ENCODE measurements at places on chromosomes 12 and 14. TPM values are rescaled to one million over a fixed set of nuclear protein-coding genes. Genes with fewer than 3 reads are reported as not detected.

DNA sequence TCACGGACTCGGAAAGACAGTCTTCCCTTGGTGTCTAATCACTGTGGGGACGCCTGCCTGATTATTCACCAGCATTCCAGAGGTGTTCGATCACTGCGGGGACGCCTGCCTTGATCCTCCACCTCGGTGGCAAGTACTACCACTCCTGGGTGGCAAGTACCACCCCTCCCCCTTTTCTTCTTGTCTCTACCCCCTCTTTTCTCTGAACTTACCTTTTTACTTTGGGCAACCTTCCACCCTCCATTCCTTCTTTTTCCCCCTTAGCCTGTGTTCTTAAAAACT is 12.0 kb upstream of the LGMN start:
- H3K27ac ChIP-seq, result no peak overlapping the region
- H3K27me3 ChIP-seq, result peaks cover 13% of the 10 kb centered on the region
- H3K36me3 ChIP-seq, result no peaks in the 10 kb centered on the region
- H3K4me1 ChIP-seq, result no peaks in the 10 kb centered on the region

DNA sequence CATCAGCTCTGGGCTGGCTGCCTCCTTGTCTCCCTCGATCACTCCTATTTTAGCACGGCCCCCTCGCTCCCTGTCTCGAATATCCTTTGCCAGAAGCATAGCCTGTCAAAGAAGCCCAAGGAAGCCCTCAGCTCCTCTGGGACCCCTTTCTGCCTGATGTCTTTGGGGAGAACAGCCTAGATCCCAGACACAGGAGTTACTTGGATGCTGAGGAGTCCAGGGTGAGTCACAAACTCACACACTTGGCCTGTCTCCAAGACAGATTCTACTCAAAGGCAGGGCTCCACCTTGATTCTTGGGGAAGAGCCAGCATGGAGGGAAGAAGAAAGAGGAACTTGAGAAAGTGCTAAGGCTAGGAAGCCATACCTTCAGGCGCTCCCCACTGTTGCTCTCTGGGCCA is 8.1 kb downstream of the AVIL start:
- H3K27me3 ChIP-seq, result no peaks in the 10 kb centered on the region
- H3K27ac ChIP-seq, result no peak overlapping the region
- H3K4me1 ChIP-seq, result no peaks in the 10 kb centered on the region
- H3K4me3 ChIP-seq, result no peak overlapping the region

- H3K27me3 ChIP-seq, result no peaks in the 10 kb centered on the region
- no peak overlapping the region for H3K4me3 ChIP-seq
- peaks cover 54% of the 10 kb centered on the region for H3K36me3 ChIP-seq
- H3K4me1 ChIP-seq, result peaks cover 19% of the 10 kb centered on the region
Measured at GRCh38 chr14:100339766-100340422, 16.8 kb downstream of the SLC25A47 start.

DNA sequence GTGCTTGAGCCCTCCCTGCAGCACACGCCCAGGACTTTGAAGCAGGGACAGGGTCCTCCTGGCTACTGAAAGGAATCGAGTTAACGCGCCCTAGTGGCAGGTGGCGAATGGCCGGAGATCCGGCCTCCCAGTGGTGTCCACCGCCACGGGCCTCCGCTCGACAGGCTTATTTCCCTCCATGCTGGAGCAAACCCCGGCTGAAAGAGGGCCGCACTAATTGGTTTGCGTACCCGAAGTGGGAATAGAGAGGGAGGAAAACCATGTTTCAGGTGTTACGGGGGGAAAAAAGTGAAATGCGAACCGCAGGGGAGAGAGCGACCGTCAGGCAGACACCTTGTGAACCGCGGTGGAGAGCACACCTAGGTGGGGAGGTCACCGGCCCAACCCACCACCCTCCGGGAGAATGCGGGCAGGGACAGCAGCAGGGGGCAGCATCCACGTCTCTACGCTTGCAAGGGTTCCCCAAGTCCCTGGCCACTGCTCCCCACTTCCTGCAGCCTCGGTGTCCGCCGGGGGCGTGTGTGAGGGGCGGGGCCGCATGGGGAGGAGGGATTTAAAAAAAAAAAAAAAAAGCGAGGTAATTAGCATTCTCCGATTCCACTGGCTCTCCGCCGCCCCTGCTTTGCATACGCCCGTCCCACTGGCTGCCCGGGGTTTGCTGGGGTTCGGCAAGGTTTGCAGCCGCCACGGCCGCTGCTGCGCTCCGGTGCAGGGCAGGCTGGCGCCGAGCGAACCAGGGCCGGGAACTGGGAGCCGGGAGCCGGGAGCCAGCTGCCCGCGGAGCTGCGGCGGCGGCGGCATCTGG is 224.6 kb upstream of the CRY1 start:
- H3K27ac ChIP-seq, result no peak overlapping the region

- no peak for DNase-seq
- H3K4me1 ChIP-seq, result peaks cover 1% of the 10 kb centered on the region
- H3K36me3 ChIP-seq, result no peaks in the 10 kb centered on the region
- no peak overlapping the region for H3K27ac ChIP-seq
Measured at GRCh38 chr12:87991483-87991882, 37.7 kb downstream of the C12orf50 start.

GPR132 gene
- 0.24 TPM for total RNA-seq

ZFHX2 gene
- total RNA-seq, result 5.7 TPM

CD163L1 gene
- total RNA-seq, result 1.8 TPM

DNA sequence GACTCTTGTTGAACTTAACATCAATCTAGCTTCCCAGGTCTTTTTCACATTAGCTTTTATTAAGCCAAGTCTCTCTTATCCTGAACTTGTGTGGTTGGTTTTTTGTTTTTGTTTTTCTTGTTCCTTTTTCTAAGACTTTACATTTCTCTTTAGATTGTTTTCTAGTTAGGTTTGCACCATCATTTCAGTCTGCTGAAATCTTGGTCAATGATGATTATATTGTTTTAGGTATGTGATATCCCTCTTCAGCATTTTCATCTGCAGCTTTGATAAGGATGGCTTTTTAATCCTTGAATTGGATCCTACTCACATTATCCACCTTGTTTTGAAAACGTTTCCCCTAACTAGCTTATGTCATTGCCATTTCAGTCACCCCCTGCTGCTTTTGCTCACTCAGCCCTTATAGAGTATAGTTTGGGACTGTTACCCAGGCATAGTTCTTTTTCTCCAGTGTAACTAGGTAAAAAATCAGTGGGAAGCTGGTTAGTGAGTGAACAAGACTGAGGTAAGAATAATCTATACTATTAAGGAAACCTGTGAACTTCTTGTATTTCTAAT is 22.0 kb downstream of the YLPM1 start:
- H3K4me3 ChIP-seq, result no peak overlapping the region
- peaks cover 5% of the 10 kb centered on the region for H3K4me1 ChIP-seq
- no peaks in the 10 kb centered on the region for H3K27me3 ChIP-seq
- DNase-seq, result no peak
- H3K36me3 ChIP-seq, result peaks cover 53% of the 10 kb centered on the region
